ENCODE measurements at places on chromosomes 1 and 21.

- DNase-seq = no peak
Observed at GRCh38 chr1:98367426-98367825, 294.1 kb upstream of the SNX7 start.

GRCh38 chr1:42769811-42770210 is 2.8 kb downstream of the C1orf50 start:
- DNase-seq = no peak

GRCh38 chr1:172778456-172779455 is 119.9 kb downstream of the FASLG start:
- DNase-seq = no peak

DNA sequence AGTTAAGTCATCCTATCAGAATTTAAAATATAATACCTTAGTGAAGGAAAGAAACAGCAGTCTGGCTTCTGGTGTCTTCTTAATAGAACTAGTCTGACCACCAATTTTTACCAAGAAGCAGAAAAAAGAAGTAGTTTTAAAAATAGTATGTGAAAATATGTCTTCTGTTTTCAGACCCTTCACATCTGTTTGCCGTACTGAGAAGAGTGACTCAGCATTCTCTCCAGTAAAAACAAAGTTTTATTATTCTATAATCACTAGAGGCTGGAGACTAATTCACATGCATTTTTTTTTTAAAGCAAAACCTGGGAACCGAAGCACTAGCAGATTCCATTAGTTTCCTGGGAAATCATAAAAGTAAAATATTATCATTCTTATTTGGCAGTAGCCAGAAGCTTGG is 163.8 kb downstream of the COL24A1 start:
- peak; percentile 19 for DNase-seq

GRCh38 chr21:26194811-26195251 is 24.3 kb upstream of the APP start:
- peak; percentile 74 for DNase-seq

GRCh38 chr21:22900490-22900889 is 1902.3 kb downstream of the NCAM2 start:
- DNase-seq = no peak

DNA sequence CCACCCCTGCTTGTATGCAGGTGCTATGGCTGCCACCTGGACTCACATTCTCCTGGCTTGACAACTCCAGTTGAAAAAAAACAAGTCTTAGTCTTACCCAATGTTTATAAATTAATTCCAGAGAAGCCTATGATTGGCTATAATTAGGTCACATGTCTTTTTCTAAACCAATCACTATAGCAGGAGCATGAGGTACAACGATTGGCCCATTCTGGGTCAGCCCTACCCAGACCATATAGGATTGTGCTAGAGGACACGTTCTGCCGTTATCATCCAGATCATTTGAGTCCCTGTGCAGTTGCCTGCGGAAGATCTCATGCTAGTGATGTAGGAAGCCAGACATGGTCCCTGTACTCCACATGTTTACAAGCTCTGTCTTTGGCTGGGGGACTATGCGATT is 41.9 kb upstream of the PARP1 start:
- DNase-seq = no peak

GRCh38 chr1:67052741-67053534 is 1.0 kb downstream of the SLC35D1 start:
- DNase-seq = peak; percentile 45

DNA sequence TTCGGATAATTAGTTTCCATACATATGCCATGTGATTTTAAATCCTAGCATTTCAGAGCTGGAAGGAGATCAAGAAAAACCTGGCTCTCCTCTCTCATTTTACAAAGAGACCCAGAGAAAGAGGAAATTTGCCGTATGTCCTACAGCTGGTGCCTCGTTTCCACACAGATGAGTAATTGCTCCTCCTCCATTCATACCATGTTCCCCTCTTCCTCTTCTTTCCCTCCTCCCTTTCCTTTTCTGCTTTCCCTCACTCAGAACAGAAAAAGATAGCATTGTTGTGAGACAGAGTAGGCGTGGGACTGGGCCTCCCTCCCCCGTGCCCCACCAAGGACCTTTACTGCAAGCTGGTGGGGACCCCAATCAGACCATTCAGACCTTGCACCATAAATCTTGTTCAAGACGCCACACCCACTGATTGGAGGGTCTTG is 13.7 kb upstream of the SLC44A3 start:
- peak; percentile 43 for DNase-seq

- DNase-seq = no peak
Observed at GRCh38 chr1:64405833-64406232, 64.1 kb upstream of the CACHD1 start.

- DNase-seq = no peak
Observed at GRCh38 chr21:40845441-40845995, 1.4 kb downstream of the DSCAM start.

- DNase-seq = peak; percentile 57
Observed at GRCh38 chr1:30761381-30762151, 4.0 kb upstream of the LAPTM5 start.

- no peak for DNase-seq
Observed at GRCh38 chr1:51344602-51345299, 14.4 kb upstream of the TTC39A start.

- DNase-seq = peak; percentile 78
Observed at GRCh38 chr1:13960375-13960987, 260.5 kb downstream of the PRDM2 start.

- DNase-seq = no peak
Observed at GRCh38 chr1:227739636-227740035, 4.4 kb downstream of the SNAP47 start.

DNA sequence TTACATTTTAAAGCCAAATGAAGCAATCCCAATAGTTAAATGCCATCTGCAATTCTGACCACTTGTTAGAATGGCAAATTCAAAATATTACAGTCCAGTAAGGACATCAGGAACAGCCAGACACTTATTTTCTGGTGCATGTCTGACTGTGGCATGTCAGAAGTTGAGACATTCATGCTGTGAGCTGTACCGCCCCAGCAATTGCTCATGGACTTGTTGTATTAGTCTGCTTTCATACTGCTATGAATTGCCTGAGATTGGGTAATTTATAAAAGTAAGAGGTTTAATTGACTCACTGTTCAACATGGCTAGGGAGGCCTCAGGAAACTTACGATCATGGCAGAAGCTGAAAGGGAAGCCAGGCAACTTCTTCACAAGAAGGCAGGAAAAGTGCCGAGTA is 19.1 kb downstream of the DDAH1 start:
- DNase-seq = peak; percentile 31

- no peak for DNase-seq
Observed at GRCh38 chr1:223487887-223488259, 94.7 kb downstream of the CCDC185 start.

DNA sequence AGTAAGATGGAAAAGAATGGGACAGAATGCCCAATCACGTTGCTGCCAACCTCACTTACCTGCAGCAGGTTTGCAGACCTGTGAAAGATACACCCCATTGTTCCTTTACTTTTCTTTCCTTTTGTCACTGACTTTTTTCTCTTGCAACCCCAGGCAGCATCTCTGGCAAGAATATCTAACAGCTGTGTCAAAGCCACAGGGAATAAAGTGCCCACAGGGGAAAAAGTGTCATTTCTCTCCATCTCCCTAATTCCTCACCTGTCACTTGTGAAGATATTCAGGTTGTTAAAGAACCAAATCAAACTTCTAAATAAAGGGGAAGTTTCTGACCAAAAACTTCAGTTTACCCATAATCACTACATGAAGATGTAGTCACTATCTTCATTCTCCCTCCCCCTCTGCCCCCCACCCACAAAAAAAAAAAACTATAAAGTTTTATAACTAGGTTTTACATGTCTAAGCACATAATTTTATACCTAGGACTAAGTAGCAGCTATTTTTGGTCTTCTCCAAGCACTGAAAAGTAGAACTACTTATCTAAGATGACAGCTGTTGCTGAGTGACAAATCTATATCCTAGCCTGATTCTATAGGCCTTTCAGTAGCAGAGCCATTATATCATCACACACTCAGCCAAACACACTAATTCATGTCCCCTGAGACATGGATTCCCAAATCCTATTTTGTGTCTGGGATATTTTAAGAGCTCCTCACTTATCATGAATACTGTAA is 54.9 kb downstream of the TBX15 start:
- no peak for DNase-seq

DNA sequence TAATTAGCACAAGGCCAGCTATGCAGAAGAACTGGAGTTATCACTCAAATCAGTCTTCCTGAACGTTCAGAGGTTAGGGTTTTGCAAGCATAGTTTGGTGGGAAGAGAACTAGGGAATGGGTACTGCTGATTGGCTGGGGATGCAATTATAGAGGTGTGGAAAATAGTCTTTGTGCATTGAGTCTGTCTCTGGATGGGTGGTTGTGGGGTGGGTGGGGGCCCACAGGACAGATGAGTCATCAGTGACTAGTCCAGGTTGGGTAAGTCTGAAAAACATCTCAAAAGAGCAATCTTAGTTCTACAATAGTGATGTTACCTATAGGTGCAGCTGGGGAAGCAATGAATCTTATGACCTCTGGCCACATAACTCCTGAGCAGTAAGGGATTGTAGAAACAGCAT is 89.7 kb upstream of the HMCN1 start:
- DNase-seq = no peak

GRCh38 chr1:6177681-6178380 is 2.3 kb downstream of the CHD5 start:
- no peak for DNase-seq
